ENCODE measurements at places on chromosomes 12 and 14. TPM values are rescaled to one million over a fixed set of nuclear protein-coding genes. Genes with fewer than 3 reads are reported as not detected.

- H3K4me1 ChIP-seq: no peaks in the 10 kb centered on the region
- H3K36me3 ChIP-seq: no peaks in the 10 kb centered on the region
- H3K27ac ChIP-seq: peak overlapping the region; percentile 100
Observed at GRCh38 chr12:11652351-11653040, 3.0 kb downstream of the ETV6 start.

The CYP27B1 gene
- total RNA-seq: 0.33 TPM

DNA sequence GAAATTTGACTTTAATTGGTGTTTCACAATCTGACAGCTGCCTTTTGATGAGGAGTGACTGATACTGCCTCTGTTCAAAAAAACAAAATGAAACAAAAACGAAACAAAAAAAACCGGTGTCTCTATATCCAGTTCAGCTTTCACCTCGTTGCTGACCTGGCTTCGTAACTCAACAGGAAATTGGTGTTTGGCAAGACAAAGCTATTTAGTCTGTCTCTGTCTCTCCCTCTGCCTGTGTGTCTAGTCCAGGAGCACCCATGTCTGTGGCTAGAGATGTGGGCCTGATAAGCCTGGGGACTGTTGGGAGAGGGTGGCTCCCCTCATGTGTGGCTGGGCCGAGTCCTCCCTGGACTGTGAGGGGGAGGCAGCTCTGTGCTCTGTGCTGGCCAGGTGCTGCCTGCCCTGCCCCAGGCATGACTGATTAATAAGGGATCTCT, 11.3 kb downstream of the CACNA1C start:
- no peaks in the 10 kb centered on the region for H3K27me3 ChIP-seq
- no peaks in the 10 kb centered on the region for H3K36me3 ChIP-seq
- DNase-seq: no peak
- peaks cover 3% of the 10 kb centered on the region for H3K4me1 ChIP-seq
- peak overlapping the region; percentile 84 for H3K27ac ChIP-seq

GRCh38 chr12:123064366-123064765, 83.9 kb downstream of the ARL6IP4 start:
- H3K27ac ChIP-seq: peak overlapping the region; percentile 82
- DNase-seq: no peak
- no peaks in the 10 kb centered on the region for H3K36me3 ChIP-seq
- H3K4me1 ChIP-seq: no peaks in the 10 kb centered on the region
